ENCODE measurements at places on chromosomes 4 and X.

GRCh38 chr4:22444813-22445212 lies 71.1 kb downstream of the ADGRA3 start:
- DNase-seq, result no peak

DNA sequence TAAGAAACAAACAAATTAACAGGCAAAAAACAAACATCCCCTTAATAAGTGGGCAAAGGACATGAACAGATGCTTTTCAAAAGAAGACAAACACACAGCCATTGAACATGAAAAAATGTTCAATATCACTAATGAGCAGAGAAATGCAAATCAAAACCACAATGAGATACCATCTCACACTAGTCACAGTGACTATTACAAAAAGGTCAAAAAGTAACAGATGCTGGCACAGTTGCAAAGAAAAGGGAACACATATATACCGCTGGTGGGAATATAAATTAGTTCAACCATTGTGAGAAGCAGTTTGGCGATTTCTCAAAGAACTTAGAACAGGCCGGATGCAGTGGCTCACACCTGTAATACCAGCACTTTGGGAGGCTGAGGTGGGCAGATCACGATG lies 146.1 kb upstream of the NEIL3 start:
- DNase-seq, result no peak

DNA sequence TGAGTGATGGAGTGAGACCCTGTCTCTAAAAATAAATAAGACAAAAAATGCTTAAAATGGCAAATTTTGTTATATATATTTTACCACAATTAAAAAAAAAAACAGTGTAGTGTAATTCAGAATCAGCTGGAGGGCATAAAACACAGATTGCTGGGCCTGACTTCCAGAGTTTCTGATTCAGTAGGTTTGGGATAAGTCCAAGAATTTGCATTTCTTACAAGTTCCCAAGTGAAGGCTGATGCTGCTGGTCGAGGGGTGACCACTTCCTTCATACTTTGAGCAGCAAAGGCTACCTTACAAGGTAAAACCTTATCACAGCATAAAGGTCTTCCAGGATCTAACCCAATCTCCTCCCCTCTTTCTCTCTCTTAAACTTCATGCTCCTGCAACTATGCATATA lies 40.7 kb downstream of the KLHL8 start:
- DNase-seq, result no peak

DNA sequence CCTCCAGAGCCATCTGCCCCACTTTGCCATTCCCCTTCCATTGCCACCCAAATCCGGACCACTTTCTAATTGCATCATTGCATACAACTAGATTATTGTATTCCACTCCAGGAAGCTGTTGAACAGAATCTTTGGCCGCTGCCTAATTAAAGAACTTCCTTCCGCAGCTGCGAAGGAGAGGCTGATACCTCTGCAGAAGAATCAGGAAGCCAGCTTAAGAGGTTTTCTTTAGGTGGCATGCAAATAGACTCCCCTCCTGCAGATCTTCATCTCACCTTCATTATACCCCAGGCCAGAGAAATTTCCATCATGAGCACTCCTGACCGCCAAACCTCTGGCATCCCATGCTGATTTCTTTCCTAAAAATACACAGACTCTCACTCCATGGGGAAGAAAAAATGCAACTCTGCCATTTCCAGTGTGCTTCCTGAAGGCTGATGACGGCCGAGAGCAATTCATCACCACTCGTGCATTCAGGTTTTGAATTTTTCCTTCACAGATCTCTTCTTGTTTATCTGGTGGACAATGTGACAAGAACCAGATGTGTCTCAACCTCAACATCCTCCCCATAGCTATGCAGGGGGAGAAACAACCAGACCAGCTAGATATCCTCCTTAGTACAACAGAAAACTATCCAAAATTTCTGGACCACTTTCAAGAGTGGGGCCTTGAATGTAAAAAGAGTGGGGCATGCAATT lies 31.2 kb downstream of the LGI2 start:
- DNase-seq, result no peak

- DNase-seq, result no peak
These were observed 11.0 kb downstream of the EREG start for GRCh38 chr4:74375824-74376426.
